ENCODE measurements at places on chromosomes 1 and 21.
A peak's percentile ranks its signal among the peaks of the same experiment; 100 is the strongest.

GRCh38 chr1:23995431-23995837 is 15.3 kb upstream of the SRSF10 start:
- no peak for DNase-seq

- DNase-seq = no peak
Measured at GRCh38 chr1:77031106-77031662, 163.9 kb downstream of the ST6GALNAC5 start.

GRCh38 chr1:226994586-226995364 is 54.7 kb downstream of the COQ8A start:
- DNase-seq = no peak

GRCh38 chr1:115402753-115403184 is 64.7 kb upstream of the NGF start:
- peak; percentile 55 for DNase-seq

GRCh38 chr1:96863449-96863848 is 141.9 kb downstream of the PTBP2 start:
- no peak for DNase-seq

DNA sequence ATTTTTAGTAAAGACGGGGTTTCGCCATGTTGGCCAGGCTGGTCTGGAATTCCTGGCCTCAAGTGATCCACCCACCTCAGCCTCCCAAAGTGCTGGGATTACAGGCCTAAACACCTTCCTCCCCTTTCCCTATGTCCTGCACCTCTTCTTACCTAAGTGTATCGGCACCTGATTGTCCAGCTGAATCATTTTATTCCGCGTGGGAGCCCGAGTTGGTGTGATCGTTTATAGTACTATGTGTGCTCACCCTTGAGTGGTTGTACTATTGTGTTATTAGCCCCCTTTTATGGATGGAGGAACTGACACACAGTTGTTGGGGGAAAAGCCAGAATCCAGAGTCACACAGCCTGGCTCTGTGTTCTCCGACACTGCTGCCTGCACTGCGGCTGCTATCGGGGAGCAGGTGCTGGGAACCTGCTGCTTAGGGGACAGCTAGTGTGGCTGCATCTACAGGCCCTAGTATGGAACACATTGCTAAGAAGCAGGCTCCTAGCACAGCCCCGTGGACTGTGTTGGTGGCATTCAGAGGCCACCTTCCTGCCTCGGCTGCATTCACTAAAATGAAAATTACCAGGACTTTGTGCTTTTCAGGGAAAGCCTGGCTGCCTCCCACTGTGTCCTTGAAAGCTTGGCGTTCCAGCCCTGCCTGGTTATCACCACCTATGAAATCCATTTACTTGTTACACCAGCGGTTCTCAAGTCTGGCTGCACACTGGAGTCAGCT is 21.6 kb downstream of the ENO1 start:
- no peak for DNase-seq

- peak; percentile 40 for DNase-seq
Measured at GRCh38 chr1:67855961-67856360, 22.7 kb upstream of the GNG12 start.

DNA sequence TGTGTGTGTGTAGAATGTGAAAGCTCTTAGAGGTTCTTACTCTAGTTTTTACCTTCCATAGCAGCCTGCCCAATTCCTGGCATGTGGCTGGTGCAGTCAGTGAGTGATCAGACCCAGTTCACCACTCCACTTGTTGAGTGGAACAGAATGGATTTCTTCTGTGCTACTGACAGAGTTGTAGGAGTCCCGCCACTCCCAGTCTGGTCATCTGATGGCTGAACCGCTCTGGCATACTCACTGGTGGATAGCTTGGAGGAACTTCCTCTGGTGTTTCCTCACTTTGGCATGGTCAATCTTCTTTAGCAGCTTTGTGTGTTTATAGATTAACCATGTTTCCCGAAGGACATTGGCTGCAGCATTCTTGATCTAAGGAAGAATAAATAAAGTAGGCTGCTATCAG is 106.7 kb upstream of the ADAR start:
- no peak for DNase-seq

GRCh38 chr1:26346274-26347033 is 7.5 kb downstream of the CRYBG2 start:
- DNase-seq = no peak

GRCh38 chr1:35577071-35577998 is 4.2 kb downstream of the TFAP2E start:
- DNase-seq = no peak

DNA sequence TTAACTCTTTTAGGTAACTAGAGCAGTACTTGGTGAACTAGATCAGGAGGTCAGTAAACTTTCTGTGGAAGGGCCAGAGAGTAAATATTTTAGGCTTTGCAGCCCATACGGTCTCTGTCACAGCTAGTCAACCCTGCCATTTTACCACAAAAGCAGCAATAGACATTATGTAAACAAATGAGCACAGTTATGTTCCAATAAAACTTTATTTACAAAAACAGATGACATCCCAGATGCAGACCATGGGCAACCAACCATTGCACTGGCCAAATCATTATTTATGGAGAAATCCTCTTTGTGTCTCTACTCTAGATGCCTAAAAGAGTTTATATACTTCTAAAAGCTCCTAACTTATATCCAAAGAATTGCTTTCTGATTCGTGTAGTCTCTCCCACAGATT is 192.4 kb downstream of the HS2ST1 start:
- DNase-seq = no peak

DNA sequence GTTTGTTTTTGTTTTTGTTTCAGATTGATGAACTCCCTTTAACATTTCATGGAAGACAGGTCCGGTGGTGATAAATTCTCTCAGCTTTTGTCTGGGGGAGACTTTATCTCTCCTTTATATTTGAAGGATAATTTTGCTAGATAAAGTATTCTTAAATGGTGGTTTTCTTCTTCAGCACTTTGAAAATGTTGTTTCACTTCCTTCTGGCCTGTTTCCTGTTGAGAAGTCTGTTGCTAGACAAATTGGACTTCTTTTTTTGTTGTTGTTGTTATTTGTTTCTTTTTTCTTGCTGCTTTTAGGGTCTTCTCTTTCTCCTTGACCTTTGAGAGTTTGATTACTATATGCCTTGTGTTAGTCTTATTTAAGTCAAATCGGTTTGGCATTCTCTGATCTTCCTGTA is 50.8 kb downstream of the CRP start:
- DNase-seq = no peak

- no peak for DNase-seq
Measured at GRCh38 chr1:210339500-210339899, 10.8 kb downstream of the HHAT start.
